ENCODE measurements at places on chromosomes 7 and 10. TPM values are rescaled to one million over a fixed set of nuclear protein-coding genes. Genes with fewer than 3 reads are reported as not detected.

Gene EIF5AL1
- 0.24 TPM for total RNA-seq

Gene STK31
- total RNA-seq, result 0.93 TPM

DNA sequence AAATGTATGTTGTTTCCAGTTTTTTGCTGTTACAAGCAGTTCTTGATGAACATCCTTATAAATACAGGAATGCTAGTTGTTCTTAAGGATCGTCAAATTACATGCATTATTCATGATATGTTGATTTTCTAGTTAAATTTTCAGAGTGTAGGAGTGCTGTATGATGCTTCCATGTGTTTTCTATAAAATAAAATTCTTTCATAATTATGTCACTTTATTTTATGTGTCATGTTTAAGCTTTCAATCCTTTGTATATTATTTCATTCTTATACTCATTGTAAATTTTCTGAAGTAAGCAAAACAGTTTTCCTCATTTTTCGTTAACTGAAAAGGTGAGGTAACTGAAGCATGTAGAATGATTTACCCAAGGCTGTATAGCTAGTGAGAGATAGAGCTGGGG is 16.8 kb upstream of the MYPN start:
- DNase-seq, result no peak
- H3K4me3 ChIP-seq, result no peak overlapping the region
- no peaks in the 10 kb centered on the region for H3K36me3 ChIP-seq
- no peaks in the 10 kb centered on the region for H3K27me3 ChIP-seq
- peaks cover 11% of the 10 kb centered on the region for H3K4me1 ChIP-seq

GRCh38 chr7:12475362-12476063 is 71.8 kb upstream of the VWDE start:
- H3K36me3 ChIP-seq, result no peaks in the 10 kb centered on the region
- peak; percentile 74 for DNase-seq
- peaks cover 11% of the 10 kb centered on the region for H3K4me1 ChIP-seq
- H3K27me3 ChIP-seq, result no peaks in the 10 kb centered on the region

DNA sequence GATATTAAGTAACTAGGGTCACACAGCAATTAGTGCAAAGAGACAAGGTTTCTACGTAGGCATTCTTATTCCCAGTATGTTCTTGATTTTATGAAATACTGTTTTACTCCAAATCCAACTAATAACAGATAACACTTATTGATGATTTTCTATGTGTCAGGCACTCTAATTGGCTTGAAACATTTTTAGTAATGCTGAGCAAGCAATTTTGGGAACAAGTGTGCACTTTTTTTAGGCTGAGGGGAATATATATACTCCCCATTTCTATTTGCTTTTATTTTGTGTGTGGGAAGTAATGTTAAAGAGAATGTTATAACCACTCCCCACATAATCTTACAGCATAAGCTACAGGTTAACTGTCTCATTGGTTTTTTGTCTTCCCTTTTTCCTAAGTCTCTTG is 4.2 kb upstream of the SORCS1 start:
- no peaks in the 10 kb centered on the region for H3K36me3 ChIP-seq
- H3K27me3 ChIP-seq, result peaks cover 19% of the 10 kb centered on the region
- DNase-seq, result no peak
- no peak overlapping the region for H3K4me3 ChIP-seq
- H3K4me1 ChIP-seq, result peaks cover 6% of the 10 kb centered on the region

All from neural progenitor cell (in vitro differentiated cells).